Stimulated activated CD4-positive, alpha-beta T cell treated with anti-CD3 and anti-CD28 coated beads, Interleukin-2, amount 100 ng/mL, for 4 hours (primary cell): ENCODE measurements at places on chromosomes 3 and 15.

GRCh38 chr3:39106281-39106811 is 1.1 kb downstream of the GORASP1 start:
- DNase-seq, result no peak

GRCh38 chr3:170228093-170228766 is 6.0 kb downstream of the PRKCI start:
- no peak for DNase-seq

DNA sequence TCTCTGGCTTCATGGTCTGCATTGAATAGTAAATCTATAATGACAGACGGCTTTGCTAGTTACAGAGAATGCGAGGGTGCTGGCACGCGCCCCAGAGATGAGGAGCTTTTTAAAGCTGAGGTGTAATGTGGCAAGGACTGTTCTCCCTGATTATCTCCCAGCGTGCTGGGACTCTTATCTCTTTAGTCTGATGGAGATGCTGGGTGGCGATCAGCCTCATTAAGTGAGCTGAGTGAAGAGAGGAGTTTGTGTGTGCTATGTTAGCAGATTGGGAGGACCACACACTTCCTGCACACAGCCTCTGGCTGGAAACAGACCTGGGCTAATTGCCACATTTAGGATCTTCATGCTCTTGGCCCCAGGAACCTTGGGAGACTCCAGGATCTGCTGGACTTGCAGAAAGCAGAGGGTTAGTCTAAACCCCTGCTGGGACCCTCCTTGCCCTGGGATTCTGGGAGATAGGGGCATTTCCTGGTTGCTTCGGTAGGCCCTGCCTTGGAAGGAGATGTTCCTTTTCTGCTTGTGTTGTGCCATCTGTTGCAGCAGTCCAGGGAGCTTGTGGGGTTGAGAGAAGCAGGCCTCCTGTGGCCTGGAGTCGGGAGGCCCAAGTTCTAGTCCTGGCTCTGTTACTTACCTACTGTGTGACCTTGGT is 15.0 kb downstream of the PDIA5 start:
- no peak for DNase-seq

DNA sequence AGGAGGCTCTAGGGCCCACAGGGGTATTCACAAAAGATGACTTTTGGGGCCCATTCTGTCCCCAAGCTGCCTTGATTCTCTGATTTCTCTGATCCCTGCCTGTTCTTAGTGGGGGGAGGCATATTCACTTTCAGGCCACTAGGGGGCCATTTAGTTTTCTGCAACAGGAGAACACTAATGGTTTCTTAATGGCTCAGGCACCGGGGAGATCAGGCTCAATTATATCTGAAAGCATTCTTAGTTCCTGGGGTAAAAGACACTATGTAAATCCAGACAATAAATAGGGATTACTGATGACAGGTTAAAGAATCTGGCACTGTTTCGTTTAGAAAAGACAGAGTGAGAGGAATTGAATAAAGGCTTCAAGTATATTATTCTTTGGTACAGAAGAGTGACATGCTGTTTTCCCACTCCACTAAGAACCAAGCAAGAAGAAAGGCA is 2.5 kb upstream of the INAFM2 start:
- peak; percentile 45 for DNase-seq

DNA sequence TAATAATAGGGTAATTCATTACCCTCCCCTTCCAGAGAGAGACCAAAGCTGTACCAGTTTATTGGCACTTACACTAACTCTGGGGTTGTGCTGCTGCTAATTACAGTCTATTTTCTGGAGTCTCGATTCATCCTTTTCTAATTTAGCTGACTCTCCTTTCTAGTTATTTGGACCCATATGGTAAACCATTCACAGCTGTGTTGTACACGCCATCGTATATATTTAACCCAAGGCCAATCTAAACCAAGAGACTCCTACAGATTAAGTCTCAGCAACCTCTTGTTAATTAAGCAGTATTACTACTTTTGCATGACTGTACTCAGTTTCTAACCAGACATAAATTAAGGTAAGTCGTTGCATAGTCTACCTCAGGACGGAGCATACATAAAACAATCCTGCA is 22.5 kb downstream of the ANXA2 start:
- no peak for DNase-seq

GRCh38 chr3:45793482-45794176 is 2.7 kb downstream of the SLC6A20 start:
- no peak for DNase-seq

DNA sequence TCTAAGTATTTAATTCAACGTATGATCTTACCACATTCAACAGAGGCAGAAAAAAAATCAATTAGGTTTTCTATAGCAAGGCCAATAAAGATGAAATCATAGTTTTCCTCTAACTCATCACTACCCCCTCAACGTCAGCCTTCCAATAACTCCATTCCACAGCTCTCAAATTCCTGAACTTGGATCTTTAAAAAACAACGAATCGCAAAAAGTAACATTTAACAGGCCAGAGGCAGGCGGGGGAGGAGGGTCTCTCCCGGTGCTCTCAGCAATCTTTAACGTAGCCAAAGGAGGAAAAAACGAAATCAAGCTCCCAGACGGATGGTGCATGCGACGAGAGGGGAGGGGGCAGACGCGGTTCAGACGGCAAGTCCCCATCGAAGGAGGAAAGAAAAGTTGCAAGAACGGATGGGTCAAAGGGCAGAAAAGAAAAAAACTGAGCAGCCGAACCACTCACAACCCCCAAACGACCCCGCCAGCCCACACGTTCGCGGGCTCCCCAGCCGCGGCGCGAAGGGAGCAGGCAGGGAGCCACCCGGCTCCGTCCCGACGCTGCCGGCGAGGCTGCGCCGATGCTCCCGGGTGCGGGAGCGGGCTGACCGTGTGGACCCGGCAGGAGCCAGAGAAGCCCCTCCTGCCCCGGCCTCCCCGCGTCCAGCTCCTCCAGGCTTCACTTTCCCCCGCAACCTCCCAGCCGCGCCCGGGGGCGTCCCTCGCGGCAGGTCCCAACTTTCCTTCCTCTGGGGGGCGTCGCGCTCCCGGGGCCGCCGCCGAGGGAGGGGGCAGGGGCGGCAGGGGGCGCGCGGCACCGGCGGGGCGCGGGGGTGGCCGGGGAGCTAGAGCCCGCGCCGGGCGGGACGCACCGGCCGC is 703 bp downstream of the PEAK1 start:
- DNase-seq, result peak; percentile 57
